ENCODE measurements at places on chromosomes 2 and 18. TPM values are rescaled to one million over a fixed set of nuclear protein-coding genes. Genes with fewer than 3 reads are reported as not detected.
A peak's percentile ranks its signal among the peaks of the same experiment; 100 is the strongest.

GRCh38 chr2:150228936-150229335 is 258.5 kb downstream of the RND3 start:
- no peak for DNase-seq

- no peak for DNase-seq
Observed at GRCh38 chr18:76420898-76421684, 74.0 kb downstream of the ZNF516 start.

DNA sequence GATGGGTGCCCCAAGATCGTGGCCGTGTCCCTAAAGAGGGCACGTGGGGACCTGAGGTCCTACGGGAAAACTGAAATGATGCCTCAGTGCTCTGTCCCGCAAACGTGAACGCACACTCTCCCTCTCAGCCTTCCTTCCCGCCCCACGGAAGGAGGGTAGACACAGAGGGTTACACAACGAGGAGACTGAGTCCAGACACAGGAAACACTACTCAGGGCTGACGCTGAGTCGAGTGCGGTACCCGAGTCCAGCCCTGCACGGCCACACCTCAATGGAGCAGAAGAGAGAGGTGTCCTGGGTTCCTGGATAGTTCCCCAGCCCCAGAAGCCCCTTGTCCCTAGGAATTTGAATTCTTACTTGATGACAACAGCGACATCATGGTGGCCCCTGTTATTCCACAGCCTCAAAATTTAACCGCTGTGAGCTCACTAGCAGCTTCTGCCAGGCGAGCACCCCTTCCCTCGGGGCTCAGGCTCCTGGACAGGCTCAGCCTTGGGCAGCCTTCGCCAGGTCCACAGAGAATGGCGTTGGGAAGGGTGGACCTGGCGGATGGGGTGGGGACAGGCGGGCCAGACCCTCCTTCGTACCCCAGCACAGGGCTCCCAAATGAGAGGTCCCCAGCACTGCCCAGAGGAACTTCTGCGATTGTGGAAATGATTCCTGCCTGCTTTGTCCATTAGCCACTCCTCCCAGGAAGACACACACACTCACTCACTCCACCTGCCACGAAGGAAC is 980 bp upstream of the RNPEPL1 start:
- no peak for DNase-seq

DNA sequence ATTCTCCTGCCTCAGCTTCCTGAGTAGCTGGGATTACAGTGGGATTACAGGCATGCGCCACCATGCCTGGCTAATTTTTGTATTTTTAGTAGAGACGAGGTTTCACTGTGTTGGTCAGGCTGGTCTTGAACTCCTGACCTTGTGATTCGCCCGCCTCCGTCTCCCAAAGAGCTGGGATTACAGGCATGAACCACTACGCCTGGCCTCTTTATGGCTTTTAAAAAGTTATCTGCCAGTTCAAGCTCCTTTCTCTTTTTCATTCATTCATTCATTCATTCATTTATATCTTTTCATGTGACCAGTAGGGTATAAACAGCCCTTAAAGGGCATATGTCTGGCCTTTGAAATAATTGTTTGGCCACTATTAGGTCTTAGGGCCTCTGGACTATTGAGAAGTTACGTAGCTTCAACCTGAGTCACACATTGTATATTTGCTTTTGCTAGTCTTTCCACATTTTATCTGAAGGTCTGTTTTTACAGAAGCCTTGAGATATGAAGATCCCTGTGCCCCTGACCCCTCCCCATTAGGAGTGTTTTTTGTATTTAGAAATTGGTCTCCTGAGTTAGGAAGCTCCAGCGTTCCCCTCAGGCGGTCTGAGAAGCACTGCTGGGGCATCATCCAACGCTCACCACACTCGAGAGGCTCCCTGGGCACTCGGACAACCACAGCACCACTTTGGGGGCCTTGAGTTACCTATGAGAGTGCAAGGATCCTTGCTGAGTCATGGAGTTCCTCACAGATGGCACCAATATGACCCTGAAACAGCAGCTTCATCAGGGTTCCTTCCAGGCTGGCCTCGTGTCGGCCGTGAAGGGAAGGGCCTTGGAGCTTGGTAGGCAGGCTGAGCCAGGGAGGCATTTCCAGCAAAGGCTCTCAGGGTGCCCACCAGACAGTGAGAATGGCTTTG is 21.8 kb downstream of the FZD5 start:
- DNase-seq: no peak

- peak; percentile 63 for DNase-seq
Observed at GRCh38 chr2:98036349-98037000, 40.7 kb upstream of the TMEM131 start.

DNA sequence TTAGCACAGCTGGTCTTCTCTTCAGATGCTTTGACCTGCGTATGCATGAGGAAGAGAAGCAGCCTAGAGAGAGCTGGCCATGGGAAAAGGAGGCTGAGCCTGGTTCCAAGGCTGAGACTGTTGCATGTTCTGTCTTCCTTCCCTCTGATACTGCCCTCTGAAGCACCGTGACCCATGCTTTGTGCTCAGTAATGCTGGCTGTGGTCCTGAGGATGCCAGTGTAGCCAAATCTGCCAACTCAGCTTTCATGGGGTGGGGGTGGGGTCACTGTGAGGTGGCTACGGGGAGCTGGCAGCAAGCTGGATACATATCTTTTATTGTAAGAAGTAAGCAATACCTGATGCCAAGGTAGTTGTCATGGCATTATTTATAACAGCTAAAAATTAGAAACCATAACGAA is 41.5 kb downstream of the EPAS1 start:
- DNase-seq: no peak

GRCh38 chr2:69159986-69160385 is 147.0 kb downstream of the ANTXR1 start:
- DNase-seq: no peak

- DNase-seq: peak; percentile 52
Observed at GRCh38 chr2:152755029-152755428, 36.6 kb downstream of the ARL6IP6 start.

GRCh38 chr2:182444806-182445205 is 18.0 kb upstream of the PDE1A start:
- DNase-seq: peak; percentile 57

GRCh38 chr2:70553584-70554337 is at the start of gene TGFA:
TGFA (minus strand) TSS chr2:70553826; CDS start chr2:70553767, 59 bp downstream.
- peak; percentile 85 for DNase-seq

- no peak for DNase-seq
Observed at GRCh38 chr2:195647302-195647701, 9.7 kb upstream of the SLC39A10 start.

GRCh38 chr2:223328578-223328977 is 273.6 kb downstream of the SCG2 start:
- DNase-seq: no peak

GRCh38 chr2:73704285-73704684 is 32.9 kb downstream of the TPRKB start:
- no peak for DNase-seq

GRCh38 chr2:163247847-163248220 is 409.3 kb upstream of the KCNH7 start:
- DNase-seq: no peak

GRCh38 chr2:44730593-44730992 is 210.9 kb upstream of the SIX3 start:
- DNase-seq: no peak

DNA sequence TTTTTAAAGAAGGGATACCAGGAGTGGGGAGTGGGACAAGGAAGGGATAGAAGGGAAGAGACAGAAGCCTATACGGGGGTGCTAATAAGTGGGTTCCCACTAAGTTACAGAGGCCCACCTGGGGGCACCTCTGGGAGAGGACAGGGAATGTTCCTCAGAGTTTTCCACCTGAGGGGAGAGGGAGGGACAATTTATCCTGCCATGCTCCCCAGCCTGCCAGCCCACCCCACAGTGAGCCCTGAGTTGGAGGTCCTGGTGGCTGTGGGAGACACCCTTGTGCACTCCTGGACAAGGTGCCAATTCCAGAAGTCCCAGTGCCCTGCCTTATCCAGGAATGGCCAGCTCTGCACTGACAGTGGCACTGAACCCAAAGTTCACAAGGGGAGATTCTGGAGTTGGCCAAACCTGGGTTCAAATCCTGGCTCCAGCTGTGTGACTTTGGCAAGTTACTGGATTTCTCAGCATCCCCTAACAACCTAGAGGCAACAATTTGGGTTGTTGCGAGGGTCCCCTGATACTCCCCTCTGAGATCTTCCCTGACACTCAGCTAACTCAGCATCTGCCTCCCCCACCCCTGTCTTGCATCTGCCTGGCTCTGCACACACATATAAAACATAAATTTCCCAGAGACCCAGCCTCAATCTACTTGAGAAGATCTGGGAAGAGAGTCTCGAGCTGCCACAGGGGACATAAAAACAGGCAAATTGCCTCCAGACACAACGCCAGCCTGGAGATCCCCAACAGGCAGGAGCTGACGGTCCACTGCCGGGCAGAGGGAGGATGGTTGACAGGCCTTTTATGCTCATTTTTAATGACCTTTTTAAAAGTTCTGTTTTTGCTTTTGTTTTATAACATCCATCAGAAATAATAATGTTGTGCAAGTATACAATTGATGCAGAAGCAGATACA is 98.7 kb upstream of the ST3GAL5 start:
- DNase-seq: no peak

GRCh38 chr2:88871336-88871735 is 179.9 kb downstream of the RPIA start:
- DNase-seq: no peak

DNA sequence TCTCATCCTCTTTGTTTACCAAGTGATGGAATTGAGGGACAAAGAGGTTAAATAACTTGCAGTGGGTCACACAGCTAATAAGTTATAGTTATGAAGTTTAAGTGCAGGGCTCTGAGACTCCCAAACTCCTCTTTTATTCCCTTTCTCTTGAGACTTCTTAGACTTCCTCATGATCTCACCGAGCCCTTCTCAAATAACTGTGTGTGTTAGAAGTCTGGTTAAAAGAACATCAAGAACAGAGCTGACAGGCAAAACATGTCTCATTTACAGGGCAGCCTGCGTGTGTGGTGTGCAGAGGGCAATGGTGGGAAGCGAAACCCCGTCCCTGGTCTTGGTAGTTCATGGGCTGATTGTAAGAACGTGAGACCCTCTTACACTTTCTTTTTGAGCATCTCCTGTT is 368.0 kb downstream of the SLC4A3 start:
- no peak for DNase-seq

DNA sequence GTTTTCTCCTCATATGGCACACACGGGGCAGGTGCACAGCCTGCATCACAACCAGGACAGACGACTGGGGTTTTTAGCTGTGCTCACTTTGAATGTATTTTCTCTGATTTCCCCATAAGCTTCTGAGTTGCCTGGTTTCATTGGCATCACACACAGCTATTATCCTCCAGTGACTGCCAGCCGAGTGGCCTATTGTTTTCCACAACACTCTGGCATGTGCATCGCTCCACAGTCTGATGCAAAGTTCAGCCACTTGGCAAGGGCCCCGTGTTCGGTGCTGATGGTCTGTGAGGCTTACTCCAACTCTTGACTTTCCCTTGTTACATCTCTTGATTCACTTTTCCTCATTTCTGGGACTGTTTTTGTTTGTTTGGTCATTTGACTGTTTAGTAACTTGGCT is 593.1 kb downstream of the CBLN2 start:
- no peak for DNase-seq

The TIGD1 gene
- 8.3 TPM for total RNA-seq

The NT5C1B gene
- not detected for total RNA-seq

The TXNDC2 gene
- not detected for total RNA-seq

The TUBB8B gene
- not detected for total RNA-seq

The REG3G gene
- not detected for total RNA-seq

The RAPH1 gene
- 36.5 TPM for total RNA-seq
